Stimulated activated CD4-positive, alpha-beta T cell treated with anti-CD3 and anti-CD28 coated beads, Interleukin-4, amount 100 ng/mL, for 4 hours (primary cell): ENCODE measurements at places on chromosomes 1 and 21.
A peak's percentile ranks its signal among the peaks of the same experiment; 100 is the strongest.

- DNase-seq, result no peak
Observed at GRCh38 chr1:59549903-59550302, 253.0 kb downstream of the FGGY start.

GRCh38 chr21:29604076-29604475, 305.4 kb downstream of the BACH1 start:
- no peak for DNase-seq

DNA sequence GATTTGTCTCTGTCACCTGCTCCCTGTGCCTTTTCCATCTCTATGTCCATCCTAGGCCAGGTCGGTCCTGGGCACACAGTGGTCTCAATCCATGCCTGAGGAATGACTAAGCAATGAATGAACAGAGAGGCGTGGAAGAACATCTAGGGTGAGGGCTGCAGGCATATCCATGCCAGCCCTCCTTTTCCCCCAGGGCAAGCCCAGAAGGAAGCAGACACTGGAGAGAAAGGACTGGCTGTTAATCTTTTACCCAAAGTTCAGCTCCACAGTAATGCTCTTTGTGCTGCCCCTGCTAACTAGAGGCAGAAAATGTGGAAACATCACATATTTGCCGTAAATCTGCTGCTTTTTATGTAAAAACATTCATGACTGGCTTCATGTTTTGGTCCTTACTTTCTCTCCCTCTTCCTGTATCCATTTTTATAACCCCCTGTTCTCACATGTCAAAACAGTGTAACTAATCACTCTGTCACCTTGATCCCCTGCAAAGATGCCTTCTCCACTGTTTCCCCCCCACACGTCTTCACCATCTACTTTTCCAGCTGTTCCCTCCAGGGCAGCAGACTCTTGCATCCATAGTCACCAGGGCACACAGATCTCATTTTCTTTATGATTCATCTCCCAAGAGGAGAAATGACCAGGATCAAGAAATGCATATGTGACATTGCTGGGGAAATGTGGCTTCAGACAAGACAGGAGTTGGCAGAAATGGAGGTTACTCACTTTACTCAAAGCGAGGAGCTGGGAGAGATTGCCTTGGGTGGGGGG, 166.4 kb upstream of the PROX1 start:
- no peak for DNase-seq

DNA sequence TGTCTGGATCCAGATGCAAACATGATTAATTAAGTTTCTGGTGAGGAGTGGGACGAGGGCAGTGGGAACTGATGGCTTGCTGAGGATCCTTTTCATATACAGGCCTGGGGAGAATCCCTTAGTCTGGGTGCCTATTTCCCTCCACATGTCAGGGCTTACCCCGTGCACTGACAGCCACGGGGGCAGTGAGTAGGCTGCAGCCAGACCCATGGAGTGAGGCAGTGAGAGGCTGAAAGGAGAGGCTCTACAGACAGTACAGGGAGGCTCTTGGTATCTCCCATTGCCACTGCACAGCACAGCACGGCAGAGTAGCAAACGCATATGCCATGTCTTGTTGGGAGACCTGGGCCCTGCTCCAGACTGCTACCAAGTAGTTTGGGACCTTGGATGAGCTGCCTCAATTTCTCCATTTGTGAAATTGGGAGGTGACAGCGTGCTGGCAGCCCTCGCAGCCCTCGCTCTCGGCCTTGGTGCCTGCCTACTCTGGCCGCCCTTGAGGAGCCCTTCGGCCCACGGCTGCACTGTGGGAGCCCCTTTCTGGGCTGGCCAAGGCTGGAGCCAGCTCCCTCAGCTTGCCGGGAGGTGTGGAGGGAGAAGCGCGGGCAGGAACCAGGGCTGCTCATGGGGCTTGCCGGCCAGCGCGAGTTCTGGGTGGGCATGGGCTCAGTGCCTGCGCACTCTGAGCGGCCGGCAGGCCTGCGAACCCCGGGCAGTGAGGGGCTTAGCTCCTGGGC, 35.3 kb upstream of the HAO2 start:
- DNase-seq, result no peak

GRCh38 chr1:234997201-234997895, 131.3 kb downstream of the TOMM20 start:
- no peak for DNase-seq

DNA sequence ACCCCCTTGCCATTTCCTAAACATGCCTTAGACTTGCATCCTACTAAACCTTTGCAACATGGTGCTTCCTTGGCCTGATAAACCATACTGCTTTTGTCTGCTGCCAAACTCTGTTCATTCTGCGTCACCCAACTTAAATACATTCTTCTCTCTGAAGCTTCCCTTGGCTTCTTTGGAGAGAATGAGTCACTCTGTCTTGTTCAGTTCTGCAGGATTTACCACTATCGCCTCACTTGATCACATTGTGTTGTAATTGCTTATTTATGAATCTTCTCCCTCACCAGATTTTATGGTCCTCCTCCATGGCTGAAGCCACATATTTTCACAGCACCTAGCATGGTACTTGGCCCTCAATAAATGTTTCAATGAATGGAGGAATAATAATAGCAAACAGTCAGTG, 21.7 kb upstream of the TUT4 start:
- DNase-seq, result no peak

- no peak for DNase-seq
Observed at GRCh38 chr1:167904652-167905130, 9.2 kb downstream of the ADCY10 start.

DNA sequence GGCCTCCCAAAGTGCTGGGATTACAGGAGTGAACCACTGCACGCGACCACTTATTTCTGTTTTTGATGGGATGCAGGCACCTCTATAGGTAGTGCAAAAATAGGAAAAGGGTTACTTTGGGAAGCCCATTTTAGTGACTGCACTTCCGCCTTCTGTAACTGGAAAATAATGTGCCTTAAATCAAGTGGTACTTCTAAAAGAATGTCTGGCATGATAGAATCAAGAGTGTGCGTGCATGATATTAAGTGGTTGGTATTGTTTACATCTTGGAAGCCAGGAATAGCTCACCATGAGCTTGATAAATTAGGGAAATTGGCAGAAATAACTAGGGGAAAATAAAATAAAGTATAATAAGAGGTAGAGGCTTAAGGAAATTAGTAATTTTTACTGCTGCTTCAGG, 1067.0 kb downstream of the ADGRL2 start:
- DNase-seq, result no peak

DNA sequence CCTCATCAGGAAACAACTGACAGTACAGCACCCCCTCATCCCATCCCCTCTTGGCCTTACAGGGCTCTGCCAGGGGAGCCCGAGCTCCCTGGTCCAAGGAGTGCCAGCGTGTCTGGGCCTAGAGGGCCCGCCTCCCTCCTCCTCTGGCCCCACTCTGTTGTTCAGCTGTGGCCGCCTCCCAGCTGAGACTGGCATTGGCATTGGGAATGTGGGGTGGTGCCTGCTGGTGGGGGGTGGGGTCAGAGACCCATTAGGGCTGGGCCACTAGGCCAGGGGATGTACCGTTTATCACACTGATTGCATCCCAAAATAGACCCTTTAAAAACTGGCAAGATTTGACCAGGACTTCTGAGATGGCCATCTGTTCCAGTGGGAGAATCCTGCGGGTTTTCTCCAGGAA, 1.4 kb downstream of the LDLRAP1 start:
- DNase-seq, result no peak

GRCh38 chr21:33196941-33197374, 32.8 kb upstream of the IFNAR2 start:
- DNase-seq, result peak; percentile 38

GRCh38 chr1:224407571-224408293, 26.9 kb downstream of the WDR26 start:
- no peak for DNase-seq

- no peak for DNase-seq
Observed at GRCh38 chr1:195876792-195877191, 731.4 kb downstream of the KCNT2 start.

DNA sequence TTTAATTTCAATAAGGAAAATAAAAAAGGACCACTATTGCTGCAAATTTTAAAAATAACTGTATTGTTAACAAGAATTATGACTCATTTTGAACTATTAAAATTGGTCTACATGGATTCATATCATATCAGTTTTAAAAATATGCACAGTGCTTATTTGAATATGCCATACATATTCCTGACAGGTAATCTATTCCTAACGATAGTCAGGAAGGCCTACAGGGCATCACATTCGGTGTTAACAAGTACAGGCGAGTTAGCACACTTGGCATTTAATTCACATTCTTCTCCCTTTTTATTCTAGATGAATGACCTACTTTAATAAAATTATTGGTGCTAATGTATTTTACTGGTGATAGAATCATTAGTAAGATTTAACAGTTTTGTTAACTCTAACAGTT, 174.6 kb downstream of the USH2A start:
- DNase-seq, result no peak

DNA sequence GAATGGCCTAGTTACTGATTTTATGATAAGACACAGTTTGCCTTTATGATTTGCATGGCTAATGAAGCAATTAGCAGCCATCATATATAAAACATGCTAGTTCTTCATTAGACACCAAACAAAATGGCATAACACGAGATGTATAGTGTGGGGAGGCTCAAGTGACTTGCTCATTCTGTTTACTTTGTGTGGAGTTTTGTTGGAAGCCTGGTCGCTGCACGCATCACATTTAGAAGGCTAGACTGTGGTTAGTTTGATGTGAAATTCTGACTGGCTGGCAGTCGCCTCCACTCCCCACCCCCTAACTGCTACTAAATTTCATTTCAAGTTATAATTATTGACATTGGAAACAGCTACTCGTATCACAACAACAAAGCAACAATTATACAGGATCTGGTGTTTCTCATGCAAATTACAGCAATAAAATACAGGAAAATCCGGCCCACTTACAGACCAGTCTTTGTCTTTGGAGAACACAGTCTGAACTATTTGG, 356.1 kb downstream of the LMO4 start:
- no peak for DNase-seq

GRCh38 chr1:7902478-7903085, 38.1 kb downstream of the TNFRSF9 start:
- peak; percentile 43 for DNase-seq

- no peak for DNase-seq
Observed at GRCh38 chr1:245039196-245039595, 115.6 kb upstream of the KIF26B start.
